Skin of body (tissue), 3 donors: ENCODE measurements at places on chromosomes 12 and 14. TPM values are rescaled to one million over a fixed set of nuclear protein-coding genes. Genes with fewer than 3 reads are reported as not detected.

- no peak for DNase-seq
Observed at GRCh38 chr14:51883232-51883631, 22.8 kb downstream of the GNG2 start.

DNA sequence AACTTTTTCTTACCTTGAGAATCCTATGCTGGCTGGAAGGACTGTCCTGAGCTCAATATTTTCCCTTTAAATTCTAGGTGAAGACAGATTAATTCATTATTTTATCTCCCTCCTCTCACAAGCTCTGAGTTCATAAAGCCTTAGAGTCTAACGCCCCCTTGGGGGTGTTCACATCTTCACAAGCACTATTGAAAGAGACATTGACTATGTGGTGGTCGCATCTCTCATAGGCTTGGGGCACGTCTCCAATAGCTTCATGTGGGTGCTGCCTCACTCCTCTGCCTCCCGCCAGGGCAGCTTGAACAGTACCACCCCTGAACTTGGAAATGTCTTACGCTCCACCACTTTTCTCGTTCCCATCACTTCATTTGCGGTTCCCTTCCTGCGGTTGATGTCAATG, 106.2 kb downstream of the UNC79 start:
- no peak for DNase-seq

DNA sequence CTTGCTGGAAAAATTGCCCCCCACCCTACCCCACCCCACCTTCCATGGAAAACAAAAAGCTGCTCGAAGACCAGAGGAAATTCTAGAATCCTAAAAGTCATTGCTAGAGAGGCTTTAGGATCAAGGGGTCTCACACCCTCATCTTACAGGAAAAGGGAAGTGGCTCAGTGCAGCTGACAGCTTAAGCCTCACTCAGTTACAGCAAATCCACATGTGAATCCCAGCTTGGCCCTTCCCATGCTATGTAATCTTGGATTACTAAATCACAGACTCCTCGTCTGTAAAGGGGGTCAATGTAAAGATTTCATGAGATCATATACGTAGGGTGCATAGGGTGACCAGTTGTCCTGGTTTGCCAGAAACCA, 25.9 kb downstream of the CMKLR1 start:
- peak; percentile 68 for DNase-seq

- no peak for DNase-seq
Observed at GRCh38 chr14:47833011-47833410, 157.6 kb upstream of the MDGA2 start.

DNA sequence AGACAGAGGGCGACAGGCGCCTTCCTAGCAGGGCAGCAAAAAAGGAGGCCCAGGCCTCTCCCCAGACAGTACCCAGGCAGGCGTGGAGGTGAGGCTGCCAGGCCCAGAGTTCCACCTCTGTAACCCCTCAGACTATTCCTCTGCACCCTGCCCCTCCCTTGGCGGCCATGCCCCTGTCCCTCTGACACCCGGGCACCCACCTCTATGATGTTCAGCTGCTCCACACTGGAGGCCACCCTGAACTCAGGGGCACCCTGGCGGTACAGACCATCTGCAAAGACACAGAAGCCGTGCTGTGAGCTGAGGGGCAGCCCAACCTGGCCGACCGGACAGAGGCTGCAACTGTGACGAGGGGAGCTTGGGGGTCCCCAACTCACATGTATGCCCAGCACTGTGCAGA, 20.1 kb downstream of the ARL6IP4 start:
- DNase-seq = no peak

GRCh38 chr12:108507971-108508642, 7.0 kb upstream of the FICD start:
- DNase-seq = no peak

DNA sequence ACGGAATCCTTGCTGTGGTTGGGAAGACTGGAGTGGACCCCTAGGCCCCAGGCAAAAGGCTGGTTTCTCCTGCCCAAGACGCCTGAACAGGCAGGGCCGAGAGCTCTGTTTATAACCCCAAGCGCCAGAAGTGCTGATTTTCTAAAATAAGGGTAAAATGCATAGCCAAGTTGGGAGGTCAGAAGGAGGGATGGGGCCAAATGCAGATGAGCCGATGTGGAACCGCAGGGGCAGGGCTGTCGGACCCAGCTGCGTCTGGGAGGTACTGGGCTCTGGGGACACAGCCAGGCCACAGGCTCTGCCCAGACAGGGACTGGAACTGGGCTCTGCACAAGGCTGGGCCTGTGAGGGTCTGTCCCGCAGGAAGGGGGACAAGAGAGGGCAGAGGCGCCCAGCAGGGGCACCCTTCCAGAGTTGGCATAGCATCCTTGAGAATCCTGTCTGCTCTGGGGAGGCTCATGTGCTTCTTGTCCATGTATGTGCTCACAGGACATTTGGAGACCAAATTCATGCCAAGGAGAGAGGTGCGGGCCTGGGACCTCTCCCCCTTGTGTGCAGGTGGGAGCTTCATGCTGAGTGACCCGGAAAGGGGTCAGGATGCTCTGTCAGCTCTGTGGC, 49.1 kb downstream of the JAG2 start:
- no peak for DNase-seq

DNA sequence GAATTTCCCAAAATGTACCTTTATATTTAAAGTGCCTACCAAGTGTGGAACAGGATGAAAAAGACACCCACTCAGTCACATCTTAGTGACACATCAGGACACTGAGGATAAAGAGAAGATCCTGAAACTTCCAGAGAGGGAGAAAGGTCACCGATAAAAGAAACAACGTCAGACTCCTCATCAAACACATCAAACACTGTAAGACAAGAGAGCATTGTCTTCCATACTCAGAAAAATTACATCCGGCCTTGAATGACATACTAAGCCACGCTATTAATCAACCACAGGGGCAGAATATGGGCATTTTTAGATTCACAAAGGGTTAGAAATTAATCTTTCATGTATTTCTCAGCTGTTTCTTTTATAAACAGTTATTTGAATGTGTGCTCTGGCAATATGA, 490.3 kb downstream of the APAF1 start:
- no peak for DNase-seq

DNA sequence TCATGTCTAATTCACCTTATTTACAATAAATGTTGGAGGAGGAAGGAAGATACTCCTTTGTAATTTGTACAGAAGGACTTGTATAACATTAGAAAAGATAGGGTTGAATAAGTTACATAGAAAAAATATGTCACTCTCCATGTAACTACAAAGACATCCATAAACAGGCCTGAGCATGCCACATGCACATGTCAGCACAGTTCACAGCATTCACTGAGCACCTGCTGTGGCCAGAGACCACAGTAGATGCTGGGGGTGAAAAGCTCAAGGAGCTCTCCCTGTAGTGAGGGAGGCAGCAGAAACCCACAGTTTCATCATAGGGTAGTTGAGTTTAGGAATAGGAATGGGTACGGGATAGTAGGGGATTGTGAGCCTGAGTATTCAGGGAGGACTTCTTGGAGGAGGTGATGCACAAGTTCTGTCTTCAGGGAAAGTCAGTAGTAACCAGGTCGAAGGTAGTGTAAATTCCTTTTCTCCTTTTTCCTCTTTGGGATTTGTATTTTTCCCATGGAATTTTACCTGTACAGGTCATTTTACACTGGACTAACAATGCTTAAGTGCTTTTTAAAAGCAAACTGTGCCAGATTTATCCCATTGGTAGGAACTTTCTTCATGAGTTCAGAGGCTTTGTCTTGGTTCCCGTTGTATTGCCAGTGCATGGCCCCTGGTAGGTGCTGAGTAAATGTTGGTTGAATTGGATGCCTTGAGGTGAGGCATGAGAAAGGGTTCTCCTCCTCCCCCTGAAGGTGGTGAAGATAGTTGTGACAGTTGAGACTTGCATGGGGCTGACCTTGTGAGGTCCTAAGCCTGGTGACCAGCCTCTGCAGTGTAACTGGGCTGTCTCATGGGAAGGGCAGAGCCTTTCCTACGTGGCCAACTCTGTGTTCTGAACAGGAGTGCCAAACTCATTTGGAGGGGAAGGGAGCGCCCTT, 20.2 kb downstream of the PRKCH start:
- DNase-seq = no peak

DTX1 gene
- 9.0 TPM for total RNA-seq
